ENCODE measurements at places on chromosomes 1 and 21.

- DNase-seq: no peak
Observed at GRCh38 chr1:35561297-35561971, 3.8 kb downstream of the NCDN start.

- no peak for DNase-seq
Observed at GRCh38 chr1:209583408-209583807, at the start of gene CAMK1G. CAMK1G (plus strand) TSS chr1:209583714; CDS start chr1:209594984, 11,270 bp downstream.

DNA sequence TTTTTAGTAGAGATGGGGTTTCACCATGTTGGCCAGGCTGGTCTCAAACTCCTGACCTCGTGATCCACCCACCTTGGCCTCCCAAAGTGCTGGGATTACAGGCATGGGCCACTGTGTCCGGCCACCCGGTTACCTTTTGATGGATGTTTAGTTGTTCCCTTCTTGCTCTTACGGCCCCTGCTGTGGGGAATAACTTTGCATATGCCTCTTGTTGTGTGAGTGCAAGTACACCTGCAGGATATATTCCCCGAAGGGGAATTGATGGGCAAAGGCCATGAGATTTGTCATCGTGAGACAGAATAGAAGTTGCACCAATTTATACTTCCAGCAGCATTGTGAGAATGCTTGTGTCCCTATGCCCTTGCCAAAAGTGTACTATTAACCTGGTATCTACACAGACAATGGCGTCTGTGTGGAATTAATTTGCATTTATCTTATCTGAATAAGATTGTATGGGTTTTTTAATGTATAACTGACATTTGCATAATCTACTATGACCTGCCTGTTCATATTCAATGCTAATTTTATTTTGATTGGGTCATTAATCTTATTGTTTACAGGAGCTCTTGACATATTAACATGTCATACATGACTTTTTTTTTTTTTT is 8.1 kb downstream of the IL6R start:
- DNase-seq: no peak

DNA sequence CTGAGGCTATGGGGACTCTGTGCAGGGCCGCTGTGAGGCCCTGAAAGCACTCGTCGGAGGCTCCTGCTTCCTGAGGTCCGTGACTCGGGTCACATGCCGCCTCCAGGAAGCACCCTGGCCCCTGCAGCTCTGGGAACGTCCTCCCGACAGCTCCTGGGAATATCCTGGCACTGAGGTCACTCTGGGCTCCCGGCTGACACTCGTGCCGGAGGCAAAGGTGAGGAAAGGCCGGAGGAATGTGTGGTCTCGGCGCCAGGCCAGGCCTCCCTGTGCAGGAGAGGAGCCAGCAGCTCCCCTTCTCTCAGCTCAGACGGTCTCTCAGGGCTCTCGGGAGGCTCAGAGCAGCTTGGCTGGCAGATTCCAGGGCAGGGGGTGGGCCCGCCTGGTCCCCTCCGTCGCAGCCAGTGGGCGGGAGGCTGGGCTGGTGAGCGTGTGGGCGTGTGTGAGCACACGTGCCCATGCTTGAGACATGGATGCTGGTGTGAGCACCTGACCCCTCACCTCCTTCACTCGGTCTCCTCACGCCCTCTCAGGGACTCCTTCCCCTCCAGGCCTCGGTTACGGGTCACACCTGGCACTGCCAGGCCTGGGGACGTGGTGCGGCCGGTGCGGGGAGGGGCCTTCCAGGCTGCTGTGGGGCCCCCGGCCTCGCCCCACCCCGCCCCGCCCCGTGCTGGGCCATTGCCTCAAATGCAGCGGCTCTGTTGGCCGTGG is 5.5 kb upstream of the RNF223 start:
- DNase-seq: no peak

DNA sequence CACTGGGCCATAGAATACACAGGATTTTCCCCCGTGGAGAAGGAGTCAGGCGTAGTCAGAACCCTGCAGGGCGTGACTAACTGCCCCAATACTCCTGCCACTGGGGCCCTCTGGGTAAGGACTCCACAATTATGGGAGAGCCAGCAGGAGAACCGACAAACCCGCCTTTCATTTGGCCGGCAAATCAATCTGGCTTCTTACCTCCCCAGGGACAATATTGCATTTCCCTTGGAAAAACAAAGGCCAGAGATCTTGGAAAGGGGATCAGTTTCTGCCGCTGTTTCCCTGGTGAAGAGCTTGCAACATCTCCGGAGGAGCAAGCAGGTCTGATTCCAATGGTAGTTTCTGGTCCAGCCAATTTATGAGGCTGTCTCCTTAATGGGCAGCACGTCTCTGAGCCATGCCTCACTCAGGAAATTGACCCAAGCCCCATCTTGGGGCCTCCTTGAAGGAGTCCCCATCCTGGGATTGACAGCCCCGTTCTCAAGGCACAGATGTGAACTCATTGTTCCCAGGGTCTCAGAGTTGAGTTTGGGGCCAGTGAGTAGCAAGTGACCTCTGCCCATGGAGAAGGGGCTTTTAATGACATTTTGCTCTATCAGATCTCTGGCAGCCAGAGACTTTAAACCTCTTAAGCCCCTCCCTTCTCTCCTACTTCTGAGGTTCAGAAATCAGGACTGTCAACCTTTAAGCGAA is 4.3 kb downstream of the TRABD2B start:
- no peak for DNase-seq

Data from GF-D8 (cell line).